ENCODE measurements at places on chromosomes 12 and 14. TPM values are rescaled to one million over a fixed set of nuclear protein-coding genes. Genes with fewer than 3 reads are reported as not detected.
A peak's percentile ranks its signal among the peaks of the same experiment; 100 is the strongest.

DNA sequence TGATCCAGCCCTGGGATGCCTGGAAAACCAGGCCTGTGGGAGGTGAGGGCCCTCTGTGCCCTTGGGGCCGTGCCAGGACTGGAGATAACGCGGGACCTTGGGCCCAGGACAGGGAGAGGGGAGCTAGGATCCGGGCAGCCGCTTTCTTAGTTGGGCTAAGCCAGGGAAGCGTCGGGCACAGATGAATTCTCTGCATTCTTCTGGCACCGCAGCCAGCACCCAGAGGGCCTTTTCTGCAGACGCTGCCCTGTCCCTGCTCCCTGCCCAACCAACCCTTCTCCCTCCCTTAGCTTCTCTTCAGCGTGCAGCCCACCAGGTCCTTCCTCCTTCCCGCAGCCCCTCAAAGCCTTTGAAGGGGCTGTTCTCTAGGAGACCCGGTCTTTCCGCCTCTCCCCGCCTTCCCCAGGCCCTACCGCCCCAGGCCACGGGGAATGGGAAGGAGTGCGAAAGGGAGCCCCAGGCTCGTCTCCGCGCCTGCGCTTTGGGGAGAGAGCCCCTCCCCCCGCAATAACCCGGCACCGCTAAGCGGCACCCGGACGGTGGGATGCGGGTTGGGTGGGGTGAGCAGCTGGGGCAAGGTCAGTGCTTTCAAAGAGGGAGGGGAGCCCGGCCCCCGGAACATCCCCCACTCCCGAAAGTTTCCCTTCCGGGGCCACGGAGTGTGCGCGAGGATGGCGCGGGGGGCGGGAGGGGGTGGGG lies 663 bp downstream of the NCKAP5L start:
- peak; percentile 85 for DNase-seq
- H3K36me3 ChIP-seq, result no peaks in the 10 kb centered on the region
- peaks cover 48% of the 10 kb centered on the region for H3K4me1 ChIP-seq
- peak overlapping the region; percentile 87 for H3K4me3 ChIP-seq
- no peaks in the 10 kb centered on the region for H3K27me3 ChIP-seq

GRCh38 chr14:100375266-100375962 lies 52.3 kb downstream of the SLC25A47 start:
- peaks cover 1% of the 10 kb centered on the region for H3K36me3 ChIP-seq
- peaks cover 33% of the 10 kb centered on the region for H3K4me1 ChIP-seq
- peak overlapping the region; percentile 97 for H3K27ac ChIP-seq
- peak; percentile 91 for DNase-seq
- no peaks in the 10 kb centered on the region for H3K27me3 ChIP-seq

GRCh38 chr12:9588749-9589148 lies 19.0 kb downstream of the KLRB1 start:
- no peaks in the 10 kb centered on the region for H3K36me3 ChIP-seq
- H3K4me1 ChIP-seq, result no peaks in the 10 kb centered on the region
- DNase-seq, result no peak
- no peak overlapping the region for H3K4me3 ChIP-seq
- H3K27me3 ChIP-seq, result no peaks in the 10 kb centered on the region
- H3K27ac ChIP-seq, result no peak overlapping the region

GRCh38 chr12:38555620-38556591 lies 239.3 kb downstream of the ALG10B start:
- no peak overlapping the region for H3K4me3 ChIP-seq
- no peaks in the 10 kb centered on the region for H3K4me1 ChIP-seq
- H3K36me3 ChIP-seq, result no peaks in the 10 kb centered on the region
- H3K27me3 ChIP-seq, result no peaks in the 10 kb centered on the region
- DNase-seq, result no peak

Gene GOLT1B
- 25.0 TPM for total RNA-seq

DNA sequence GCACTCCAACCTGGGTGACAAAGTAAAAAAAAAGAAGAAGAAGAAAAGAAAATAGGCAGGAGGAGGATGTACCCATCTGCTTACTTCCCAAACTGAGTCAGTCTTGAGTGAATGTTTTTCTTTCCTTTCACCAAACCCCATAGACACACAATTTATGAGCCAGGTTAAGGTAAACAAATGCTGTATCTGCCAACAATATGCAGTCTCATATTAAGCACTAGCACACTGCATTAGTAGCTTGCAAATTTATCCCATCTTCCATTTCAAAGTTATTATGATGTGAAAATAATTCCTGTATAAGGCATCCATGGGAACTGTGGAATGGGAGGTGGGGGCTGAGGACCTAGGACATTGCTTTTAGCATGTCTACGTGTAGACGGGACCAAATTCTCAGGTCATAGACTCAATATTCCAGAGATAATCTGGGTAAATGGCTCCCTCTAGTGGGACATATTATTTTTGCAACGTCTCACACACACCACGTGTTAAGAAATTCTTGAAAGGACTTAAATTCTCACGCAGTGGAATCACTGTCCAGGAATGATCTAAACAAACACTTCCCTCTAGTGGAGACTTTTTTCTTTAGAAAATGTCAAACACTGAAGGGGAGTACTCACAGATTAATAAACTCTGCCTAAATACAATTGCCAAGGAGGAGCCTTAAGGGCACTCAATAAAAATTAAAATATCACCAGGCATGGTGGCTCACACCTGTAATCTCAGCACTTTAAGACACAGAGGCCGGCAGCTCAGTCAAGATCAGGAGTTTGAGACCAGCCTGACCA lies 17.1 kb upstream of the OR10P1 start:
- no peak overlapping the region for H3K4me3 ChIP-seq
- DNase-seq, result no peak
- no peaks in the 10 kb centered on the region for H3K27me3 ChIP-seq
- no peaks in the 10 kb centered on the region for H3K36me3 ChIP-seq
- no peak overlapping the region for H3K27ac ChIP-seq

DNA sequence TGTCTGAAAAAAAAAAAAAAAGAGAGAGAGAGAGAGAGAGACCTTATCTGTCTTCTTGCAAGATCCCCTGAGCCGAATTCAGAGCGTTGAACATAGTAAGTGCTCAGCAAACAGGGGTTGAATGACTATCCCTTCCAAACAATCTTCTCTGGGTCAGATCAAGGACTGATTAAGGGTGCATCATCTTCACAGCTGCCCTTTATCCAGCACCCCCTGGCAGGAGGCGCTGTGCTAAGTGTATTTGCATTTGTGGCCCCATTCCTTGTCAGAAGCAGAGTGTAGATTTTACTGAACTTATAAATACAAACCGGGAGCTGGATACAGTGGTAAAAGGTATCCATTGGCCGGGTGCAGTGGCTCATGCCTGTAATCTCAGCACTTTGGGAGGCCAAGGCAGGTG lies 8.8 kb upstream of the TRPV4 start:
- no peak for DNase-seq
- no peak overlapping the region for H3K27ac ChIP-seq
- H3K27me3 ChIP-seq, result no peaks in the 10 kb centered on the region
- H3K4me3 ChIP-seq, result no peak overlapping the region
- peaks cover 8% of the 10 kb centered on the region for H3K4me1 ChIP-seq

Data from upper lobe of right lung (tissue), 1 donor.